ENCODE measurements at places on chromosomes 3 and 15.

- DNase-seq, result peak; percentile 8
Observed at GRCh38 chr3:160038862-160039562, 50.4 kb downstream of the IL12A start.

- DNase-seq, result no peak
Observed at GRCh38 chr3:165643425-165643824, 193.8 kb downstream of the BCHE start.

GRCh38 chr15:91278951-91279350 lies 178.9 kb downstream of the SV2B start:
- no peak for DNase-seq

- no peak for DNase-seq
Observed at GRCh38 chr3:153439780-153440179, 277.8 kb downstream of the RAP2B start.

DNA sequence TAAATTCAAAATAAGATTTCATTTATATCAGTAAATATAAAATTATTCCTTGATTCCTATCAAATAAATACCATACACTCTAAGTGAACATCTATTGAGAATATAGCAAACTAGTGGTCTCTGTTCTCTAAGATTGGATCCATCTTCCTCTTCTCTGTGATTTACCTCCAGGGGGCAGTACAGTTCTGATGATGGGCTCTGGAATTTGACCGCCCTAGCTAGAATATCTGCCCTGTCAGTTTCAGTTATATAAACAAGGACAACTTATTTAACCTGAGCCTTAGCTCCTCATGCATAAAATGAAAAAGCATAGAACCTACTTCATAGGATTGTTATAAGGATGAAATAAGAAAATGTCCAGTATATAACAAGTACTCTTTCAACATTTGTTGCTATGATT lies 171.1 kb upstream of the CCDC54 start:
- DNase-seq, result no peak

DNA sequence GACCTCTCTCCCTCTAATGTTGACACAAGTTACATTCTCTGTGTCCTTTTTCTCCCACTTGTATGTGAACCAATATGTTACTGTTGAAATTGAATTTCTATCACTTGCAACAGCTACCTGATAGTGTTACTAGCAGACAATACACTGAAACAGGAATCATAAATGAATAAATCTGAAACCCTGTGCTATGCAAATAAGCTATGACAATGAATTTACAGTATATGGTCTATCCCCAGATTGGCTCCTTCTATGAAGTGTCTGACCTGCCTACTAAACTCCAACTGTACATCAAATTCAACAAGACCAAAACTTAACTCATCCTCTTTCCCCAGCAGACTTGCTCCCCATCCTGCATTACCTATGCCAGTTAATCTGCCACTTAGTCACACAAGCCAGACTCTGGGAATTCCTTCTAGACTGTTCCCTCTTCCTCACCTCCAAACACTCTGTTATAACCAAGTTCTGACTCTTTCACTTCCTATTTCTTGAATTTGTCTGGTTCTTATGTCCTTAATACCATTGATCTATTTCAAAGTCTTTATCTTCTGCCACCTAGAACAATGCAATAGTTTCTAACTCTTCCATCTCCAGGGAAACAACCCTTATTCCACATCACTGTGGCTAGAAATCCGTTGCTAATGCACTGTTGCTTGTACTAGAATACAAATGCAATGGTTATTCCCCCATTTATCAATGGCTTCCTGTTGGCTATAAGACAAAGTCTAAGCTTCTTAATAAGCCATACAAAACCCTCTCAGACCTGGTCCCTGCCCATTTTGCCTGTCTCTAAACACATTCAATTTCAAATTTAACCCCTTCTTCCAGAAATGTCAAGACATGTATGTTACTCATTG lies 13.4 kb upstream of the ZNF639 start:
- no peak for DNase-seq

DNA sequence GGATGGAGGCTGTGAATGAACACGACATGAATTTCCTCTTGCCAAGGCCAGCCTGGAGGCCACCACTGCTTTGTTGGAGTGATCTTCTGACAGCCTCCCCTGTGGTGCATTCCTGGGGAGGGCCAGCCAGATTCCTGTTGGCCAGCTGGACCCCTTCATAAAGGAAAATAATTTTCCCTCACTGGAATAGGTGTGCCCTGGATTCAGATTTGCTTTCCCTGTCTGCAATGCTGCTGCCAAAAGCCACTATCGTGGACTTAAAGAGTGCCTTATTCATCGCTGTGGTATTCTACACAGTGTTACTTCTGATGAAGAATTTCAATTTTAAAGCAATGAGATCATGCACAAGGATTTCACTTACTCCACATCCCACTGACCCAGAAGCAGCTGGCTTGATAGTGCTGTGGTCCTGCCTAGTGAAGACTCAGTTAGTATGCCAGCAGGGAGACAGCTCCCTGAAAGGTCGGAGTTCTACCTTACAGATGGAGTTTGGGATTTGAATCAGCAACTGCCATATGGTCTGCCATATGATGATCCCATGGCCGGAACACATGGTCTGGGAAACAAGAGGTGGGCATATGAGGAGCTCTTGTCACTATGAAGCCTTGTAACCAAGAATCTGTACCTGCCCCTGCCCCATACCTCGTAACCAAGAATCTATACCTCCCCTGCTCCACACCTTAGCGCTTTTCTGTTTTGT lies 145.2 kb downstream of the KLF13 start:
- DNase-seq, result no peak

DNA sequence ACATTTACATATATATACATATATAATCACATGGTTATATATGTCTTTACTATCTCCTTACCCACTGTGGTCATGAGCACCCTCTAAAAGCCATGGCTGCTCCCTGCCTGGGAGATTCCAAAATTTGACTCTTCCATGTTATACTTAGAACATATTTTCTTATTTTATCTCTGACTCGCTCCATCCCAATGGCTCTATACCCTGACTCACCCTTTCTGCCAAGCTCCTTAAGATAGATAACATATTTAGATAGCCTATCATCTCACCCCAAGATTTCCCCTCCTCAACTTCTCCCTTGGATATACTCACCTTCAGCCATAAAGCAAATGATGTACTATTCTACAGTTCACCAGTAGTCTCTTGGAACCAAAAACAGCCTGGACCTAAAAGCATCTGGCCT lies 65.1 kb downstream of the CD200R1L start:
- DNase-seq, result no peak

- DNase-seq, result no peak
Observed at GRCh38 chr15:57185507-57186074, 190.7 kb upstream of the CGNL1 start.

DNA sequence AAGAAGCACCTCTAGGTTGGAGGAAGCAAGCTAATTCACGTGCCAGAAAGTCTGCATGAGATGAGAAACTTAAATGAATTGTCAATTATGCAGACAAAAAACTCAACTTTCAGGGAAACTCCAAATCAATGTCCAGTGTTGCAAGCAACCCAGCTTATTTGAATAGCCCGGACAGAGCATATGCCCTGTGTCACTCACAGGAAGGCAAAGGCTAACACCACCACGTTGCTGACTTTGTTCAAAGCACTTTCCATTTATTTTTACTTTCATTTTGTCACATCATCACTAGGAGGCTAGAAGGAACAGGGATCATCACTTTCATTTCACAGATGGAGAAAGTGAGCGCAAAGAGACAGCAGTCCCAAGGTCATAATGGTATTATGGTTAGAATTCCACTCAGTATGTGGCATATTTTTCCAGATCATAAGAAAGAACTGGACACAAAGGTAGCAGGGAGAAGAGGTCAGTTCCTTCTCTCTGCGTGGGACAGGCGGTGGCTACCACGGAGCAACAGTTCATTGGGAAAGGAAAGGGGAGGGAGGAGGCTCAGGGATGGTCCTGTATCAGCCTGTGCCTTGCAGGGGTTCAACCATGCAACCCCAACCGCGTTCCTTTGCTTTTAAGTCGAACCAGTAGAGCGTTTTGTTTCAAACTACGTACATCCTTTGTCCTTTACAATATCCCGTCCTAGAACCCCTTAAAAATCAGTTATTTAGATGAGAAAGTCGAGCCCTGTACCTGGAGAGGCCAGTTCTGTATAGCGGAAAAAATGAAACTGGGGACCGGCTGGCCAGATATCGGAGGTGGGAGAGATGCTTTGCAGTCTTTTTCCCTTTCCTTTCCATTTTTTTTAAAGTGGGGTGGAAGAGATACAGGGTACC lies 1.1 kb downstream of the HEG1 start:
- DNase-seq, result no peak

DNA sequence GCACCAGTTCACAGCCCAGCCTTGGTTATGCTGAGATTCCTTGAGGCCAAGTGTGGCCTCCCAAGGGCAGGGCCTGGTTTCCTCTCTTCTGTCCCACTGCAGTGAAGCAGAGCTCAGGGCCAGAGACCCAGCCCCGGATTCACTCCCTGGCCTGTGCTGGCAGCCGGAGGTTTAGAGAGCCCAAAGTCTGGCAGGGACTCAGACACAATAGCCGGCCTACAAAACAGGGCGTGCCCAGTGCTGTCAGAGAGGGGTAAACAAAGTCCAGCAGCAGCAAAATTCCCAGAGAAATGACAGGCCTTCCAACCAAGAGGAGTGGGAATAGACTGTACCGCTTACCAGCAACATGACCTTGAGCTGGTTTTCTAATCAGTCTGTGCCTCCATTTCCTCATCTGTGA lies 14.0 kb downstream of the VIPR1 start:
- DNase-seq, result no peak

Measured in substantia nigra (tissue), 51 donors.